Fibroblast of skin of back (primary cell): ENCODE measurements at places on chromosomes 12 and 14.

GRCh38 chr12:19707948-19708409, 268.7 kb downstream of the AEBP2 start:
- DNase-seq, result peak; percentile 88

- peak; percentile 80 for DNase-seq
Measured at GRCh38 chr12:124928095-124928911, 13.9 kb upstream of the UBC start.

- peak; percentile 35 for DNase-seq
Measured at GRCh38 chr12:98544751-98545150, 29.4 kb downstream of the TMPO start.

DNA sequence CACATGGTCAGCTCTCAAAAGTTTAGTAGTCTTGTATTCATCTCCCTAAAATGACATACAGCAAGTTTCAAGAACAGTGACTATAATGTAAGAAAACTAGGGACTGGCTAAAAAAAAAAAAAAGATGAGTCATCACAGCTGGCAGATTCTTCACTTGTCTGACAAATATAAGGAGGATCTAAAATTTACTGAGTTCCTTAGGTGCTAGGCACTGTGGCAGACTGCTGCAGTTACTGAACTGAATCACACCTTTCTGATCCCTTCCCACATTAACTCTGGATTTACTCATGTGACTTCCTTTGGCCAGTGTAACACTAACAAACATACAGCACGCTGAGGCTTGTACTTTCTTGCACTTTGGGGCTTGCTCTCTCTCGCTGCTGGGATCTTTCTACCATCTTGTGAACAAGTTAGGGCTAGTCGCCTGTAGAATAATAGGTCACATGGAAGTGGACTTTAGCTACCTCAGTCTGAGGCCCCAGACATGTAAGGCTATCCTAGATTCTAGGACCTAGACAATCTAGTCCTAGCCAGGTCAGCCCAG, 32.1 kb downstream of the BAZ1A start:
- DNase-seq, result peak; percentile 77

GRCh38 chr12:89327486-89328094, 24.7 kb downstream of the DUSP6 start:
- no peak for DNase-seq

DNA sequence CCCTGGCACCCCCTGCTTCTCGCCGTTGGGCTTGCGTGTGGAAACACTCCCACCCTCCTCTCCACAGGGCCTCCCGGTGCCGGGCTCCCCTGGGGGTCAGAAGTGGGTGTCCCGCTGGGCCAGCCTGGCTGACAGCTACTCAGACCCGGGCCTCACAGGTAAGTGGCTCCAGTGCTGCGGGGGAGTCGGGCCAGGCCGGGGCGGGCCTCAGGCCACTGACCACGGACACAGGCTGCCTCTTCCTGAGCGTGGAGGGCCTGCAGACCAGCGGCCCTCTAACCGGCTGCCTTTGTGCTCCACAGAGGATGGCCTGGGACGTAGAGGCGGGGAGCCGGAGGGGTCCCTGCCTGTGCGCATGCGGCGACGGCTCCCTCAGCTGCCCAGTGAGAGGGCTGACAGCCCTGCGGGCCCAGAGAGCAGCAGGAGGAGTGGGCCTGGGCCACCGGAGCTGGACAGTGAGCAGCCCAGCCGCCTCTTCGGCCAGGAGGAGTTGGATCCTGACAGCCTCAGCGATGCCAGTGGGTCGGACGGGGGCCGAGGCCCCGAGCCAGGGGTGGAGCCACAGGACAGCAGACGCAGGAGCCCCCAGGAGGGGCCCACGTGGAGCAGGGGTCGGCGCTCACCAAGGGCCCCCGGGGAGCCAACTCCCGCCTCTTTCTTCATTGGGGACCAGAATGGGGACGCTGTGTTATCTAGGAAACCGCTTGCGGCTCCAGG, 21.1 kb downstream of the CEP170B start:
- no peak for DNase-seq
